Pancreas (tissue), 10 donors: ENCODE measurements at places on chromosomes 4 and X. TPM values are rescaled to one million over a fixed set of nuclear protein-coding genes. Genes with fewer than 3 reads are reported as not detected.

SYTL5 gene
- total RNA-seq = 1.2 TPM

FRG2 gene
- not detected for total RNA-seq

AMBN gene
- not detected for total RNA-seq

VCX2 gene
- total RNA-seq = not detected

USP17L26 gene
- not detected for total RNA-seq

XKRX gene
- total RNA-seq = 0.06 TPM

GAGE10 gene
- not detected for total RNA-seq

SLC7A11 gene
- total RNA-seq = 1.7 TPM

NFKB1 gene
- total RNA-seq = 14.6 TPM

ANXA10 gene
- total RNA-seq = 6.2 TPM

TRPC3 gene
- not detected for total RNA-seq

GPR50 gene
- total RNA-seq = not detected

BLTP1 gene
- total RNA-seq = 41.3 TPM

GRCh38 chrX:149513825-149514428 lies 8.8 kb upstream of the IDS start:
- DNase-seq = no peak

DNA sequence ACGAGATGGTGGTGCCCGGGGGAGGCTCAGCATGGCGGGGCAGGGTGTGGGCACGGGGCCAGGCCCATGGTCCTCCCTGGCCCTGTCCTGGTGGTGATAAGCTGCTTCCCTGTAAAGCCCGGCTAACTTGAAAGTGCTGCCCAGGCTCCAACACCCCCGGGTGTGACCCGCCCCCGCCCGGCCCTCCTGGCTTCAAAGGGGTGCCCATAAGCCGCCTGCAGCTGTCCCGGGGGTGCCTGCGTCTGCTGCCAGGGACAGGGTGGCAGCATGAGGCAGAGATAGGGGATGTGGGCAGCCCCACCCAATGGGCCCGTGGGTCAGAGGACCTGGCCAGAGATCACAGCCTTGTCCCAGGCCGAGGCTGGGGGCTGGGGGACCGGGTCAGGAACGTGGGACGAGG lies 18.1 kb downstream of the FGFRL1 start:
- no peak for DNase-seq

- no peak for DNase-seq
Observed at GRCh38 chrX:9569876-9570301, 105.0 kb downstream of the TBL1X start.

DNA sequence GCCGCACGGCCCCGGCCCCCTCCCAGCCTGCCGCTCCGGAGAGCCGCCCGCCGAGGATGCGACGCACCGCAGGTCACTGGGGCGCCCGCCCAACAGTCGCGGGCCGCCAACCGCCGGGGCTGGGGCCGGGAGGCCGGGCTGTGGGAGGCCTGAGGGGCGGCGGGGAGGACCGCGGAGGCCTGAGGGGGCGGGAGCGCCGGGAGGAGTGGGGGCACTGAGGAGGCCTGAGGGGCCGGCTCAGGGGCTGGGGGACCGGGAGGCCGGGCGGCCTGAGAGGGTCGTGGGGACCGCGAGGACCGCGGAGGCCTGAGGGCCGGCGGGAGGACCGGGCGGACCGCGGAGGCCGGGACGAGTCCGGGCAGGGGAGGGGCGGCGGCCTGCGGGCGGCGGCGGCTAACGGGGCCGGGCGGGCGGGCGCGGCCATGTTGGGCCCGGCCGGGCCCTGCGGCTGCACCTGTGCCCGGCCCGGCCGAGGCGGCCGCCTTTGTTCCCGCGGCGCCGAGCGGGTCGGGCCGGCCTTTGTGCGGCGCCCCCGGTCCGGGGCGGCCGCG lies 353 bp downstream of the NSD2 start:
- DNase-seq = peak; percentile 75

DNA sequence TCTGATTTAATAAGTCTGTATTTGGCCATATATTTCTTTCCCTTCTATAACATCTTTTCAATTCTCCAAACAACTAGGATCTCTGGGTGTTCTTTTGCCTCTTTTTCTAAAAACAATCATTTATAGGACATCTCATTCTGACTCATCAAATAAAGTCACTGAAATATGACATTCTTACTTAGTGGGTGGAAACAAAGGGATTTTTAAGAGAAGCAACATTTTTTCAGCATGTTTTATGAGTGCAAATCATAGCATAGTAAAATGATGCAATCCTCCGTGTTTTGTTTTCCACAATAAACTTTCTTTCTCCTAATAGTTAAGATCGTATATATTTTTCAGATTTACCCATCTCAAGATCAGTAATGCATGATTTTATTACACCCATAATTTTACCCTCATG lies 179.8 kb downstream of the SPCS3 start:
- DNase-seq = no peak

DNA sequence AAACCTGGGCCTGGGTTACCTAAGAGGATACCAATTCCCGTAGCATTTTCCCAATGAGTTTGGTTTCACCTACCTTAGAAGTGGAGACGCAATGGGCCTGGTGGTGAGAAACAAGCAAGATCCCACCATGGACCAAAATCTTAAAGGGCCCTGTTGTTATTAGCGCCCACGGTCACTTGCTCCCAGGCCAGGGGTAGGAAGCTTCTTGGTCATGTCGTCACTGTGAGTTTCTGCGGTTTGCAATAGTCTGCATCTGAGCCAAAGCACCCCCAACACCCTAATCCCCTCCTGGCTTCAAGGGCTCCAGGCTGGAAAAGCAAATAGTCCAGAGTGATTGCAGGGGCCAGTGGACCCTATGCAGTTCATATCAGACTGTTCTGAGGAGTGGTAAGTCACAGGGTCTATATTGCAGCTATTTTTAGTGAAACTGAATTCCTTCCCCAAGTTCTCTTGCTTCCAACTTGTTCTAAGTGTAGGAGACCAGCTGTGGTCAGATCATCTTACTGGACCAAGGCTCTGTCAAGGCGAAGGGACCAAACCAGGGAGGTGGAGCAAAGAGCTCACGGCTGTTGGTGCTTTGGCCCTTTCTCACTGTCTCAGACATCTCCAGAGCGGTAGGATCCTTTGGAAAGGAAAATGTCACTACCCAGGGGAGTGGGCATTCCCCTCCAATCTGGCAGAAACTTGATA lies 307.9 kb upstream of the F9 start:
- DNase-seq = no peak

DNA sequence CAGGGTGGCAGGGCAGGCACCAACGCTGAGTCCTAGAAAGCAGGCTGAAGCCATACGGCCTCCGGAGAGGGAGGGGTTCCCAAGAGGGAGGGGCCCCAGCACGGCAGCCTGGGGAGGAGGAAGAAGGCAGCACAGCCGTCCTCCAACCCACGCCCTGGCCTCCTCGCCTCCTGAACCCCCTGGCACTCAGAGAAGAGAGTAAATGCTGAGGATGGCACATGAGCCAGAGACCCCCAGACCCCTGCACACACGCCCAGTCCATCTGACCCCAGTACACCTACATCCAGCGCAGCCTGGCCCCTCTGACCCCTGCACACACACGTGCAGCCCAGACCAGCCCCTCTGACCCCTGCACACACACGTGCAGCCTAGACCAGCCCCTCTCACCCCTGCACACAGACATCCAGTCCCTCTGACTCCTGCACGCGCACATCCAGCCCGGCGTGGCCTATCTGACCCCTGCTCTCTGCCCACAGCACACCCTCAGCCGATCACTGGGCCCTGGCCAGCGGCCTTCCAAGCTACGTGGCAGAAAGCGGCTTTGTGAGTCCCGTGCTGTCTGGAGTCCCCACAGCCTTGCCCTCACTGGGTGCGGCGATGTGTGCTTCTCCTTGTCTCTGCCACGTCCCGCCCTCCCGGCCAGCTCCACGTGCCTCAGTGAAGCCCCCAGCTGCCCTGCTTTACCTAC lies 18.5 kb downstream of the ATP5ME start:
- no peak for DNase-seq

GRCh38 chrX:148865277-148866210 lies 365.1 kb downstream of the AFF2 start:
- no peak for DNase-seq

DNA sequence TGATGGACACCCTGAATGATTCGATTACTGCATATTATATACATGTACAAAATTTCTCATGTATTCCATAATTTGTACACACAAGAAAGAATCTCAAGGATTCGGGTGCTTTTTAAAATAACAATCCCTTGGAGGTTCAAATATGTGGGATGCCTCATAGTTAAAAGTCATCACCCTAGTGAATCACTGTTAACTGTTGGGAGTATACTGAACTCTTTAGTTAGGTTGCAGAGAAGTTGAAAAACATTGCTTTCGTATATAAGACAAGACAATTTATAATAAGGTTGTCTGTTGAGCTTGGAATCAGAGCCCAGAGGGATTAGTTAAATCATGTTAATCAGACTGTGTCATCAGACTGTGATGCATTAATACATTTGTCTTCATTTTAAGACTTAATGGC lies 15.6 kb downstream of the DCK start:
- no peak for DNase-seq

GRCh38 chr4:180665481-180665880 lies 1577.7 kb upstream of the TENM3 start:
- no peak for DNase-seq

- no peak for DNase-seq
Observed at GRCh38 chr4:15333692-15334633, 93.9 kb upstream of the C1QTNF7 start.

DNA sequence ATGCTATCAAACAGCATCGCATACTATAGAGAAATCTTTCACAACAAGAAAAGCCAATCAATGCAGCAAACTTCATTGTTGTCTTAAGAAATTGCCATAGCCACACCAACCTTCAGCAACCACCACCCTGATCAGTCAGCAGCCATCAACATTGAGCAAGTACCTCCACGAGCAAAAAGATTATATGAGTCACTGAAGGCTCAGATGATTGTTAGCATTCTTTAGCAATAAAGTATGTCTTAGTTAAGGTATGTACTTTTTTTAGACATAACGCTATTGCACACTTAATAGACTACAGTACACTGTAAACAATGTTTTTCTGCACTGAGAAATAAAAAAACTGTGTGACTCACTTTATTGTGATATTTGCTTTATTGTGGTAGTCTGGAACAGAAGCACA lies 37.8 kb upstream of the FUNDC1 start:
- no peak for DNase-seq

- no peak for DNase-seq
Observed at GRCh38 chr4:150668824-150669223, 86.9 kb downstream of the MAB21L2 start.

- DNase-seq = no peak
Observed at GRCh38 chrX:136687457-136687856, 39.5 kb downstream of the CD40LG start.

DNA sequence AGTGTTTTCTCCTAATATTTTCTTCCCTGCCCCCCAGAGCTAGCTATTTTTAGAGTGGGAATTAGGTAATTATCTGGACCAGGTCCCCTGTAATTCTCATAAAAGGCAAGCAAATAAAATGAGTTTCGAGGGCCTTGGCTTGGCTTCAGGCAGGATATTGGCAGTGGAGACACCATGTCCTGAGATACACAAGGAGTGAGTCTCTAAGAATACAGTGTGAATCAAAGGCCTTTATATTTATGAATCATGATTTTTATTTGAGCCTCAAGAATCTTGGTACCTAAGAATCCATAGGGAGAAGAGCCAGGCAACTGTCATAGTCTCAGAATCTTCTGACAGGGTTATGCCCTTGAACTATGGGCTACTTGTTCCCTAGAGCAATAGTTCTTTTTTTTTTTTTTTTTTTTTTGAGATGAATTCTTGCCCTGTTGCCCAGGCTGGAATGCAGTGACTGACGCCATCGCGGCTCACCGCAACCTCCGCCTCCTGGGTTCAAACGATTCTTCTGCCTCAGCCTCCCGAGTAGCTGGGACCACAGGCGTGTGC lies 205.4 kb downstream of the LDB2 start:
- DNase-seq = no peak

GRCh38 chrX:104310090-104310489 lies 55.4 kb upstream of the ESX1 start:
- no peak for DNase-seq

DNA sequence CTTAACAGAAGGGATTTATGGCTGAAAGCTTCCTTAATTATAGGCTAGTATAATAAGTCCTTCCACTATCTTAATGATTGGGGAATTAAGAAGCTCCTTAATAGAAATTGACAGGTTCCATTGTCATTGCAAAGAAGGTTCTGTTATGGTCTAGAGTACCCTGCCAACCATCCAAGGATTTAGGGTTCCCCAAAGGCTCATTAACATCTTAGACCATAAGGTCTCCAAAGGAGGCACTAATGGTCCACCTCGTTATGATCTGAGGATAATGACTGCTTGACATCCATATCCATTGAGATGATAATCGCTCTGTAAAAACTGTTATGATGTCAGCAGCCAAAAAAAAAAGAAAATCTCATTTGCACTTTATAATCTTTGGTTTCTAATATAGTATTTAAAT lies 441.6 kb downstream of the GBA3 start:
- DNase-seq = no peak

DNA sequence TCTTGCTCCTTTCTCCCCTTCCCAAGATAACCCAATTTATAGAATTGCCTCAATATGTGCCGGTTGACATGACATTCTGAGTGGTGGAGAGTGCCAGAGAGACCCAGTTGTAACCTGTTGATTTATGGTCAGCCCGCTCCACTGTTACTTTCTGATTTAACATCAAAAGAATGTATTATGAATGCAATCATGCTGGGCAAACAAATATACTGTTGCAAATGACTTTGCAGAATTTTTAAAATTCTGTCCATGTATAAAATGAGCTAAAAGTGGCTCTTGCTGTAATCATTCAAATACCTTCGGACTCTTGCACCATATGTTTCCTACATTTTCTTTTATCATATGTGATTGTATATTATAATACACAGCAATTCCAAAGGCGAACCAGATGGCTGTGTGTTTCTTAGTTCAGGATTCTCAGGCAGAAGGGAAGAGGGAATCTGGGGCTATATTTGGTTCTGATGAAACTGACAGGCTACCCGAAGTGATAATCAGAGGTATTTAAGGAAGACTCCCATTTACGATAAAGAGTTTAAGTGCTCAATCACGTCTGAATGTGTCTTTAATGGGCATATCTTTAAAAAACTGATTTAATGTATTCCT lies 131.7 kb downstream of the CLCN4 start:
- no peak for DNase-seq

DNA sequence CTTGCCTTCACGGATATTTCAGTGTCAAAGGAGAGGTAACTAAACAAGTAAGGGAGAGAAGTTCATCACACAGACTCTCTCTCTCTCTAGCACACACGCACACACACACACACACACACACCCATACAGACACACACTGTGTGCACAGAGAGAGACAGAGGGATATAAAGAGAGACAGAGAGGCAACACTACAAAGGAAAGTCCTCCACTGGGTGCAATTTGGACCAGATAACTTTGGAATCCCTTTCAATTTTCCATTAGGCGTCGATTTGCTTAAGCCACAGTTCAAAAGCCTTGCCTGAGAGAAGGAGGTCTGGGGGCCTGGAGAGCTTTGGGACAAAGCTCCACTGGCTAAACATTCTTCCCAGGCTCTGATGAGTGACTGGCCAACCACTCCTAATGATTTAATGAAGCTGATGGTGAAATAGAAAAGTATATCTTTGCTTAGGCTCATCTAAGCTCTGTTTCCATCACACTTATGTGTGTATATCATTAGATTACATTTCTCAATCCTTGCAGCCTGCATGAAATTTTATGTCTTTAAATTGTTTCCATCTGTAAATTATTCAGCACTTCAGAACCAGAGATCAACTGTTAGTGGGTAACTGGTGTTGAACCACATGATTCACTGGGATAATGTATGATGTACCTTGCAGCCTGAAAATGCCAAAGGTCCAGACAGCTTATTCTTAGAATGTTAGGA lies 180.8 kb downstream of the MAGEB17 start:
- DNase-seq = no peak
